Gastroesophageal sphincter (tissue), 4 donors: ENCODE measurements at places on chromosomes 3 and 15. TPM values are rescaled to one million over a fixed set of nuclear protein-coding genes. Genes with fewer than 3 reads are reported as not detected.

The PLSCR5 gene
- not detected for total RNA-seq

The SI gene
- not detected for total RNA-seq

The TMEM212 gene
- total RNA-seq = not detected

The GOLGA6D gene
- total RNA-seq = not detected

The CLDN16 gene
- not detected for total RNA-seq

The SLC2A2 gene
- not detected for total RNA-seq

The GPR176 gene
- total RNA-seq = 11.8 TPM

The C3orf52 gene
- total RNA-seq = 1.6 TPM

The ATP13A4 gene
- total RNA-seq = 2.3 TPM

The CACNA1D gene
- 4.2 TPM for total RNA-seq

The DLL4 gene
- total RNA-seq = 8.9 TPM

The MBD4 gene
- 19.1 TPM for total RNA-seq

The ZNF860 gene
- total RNA-seq = 0.08 TPM

The PP2D1 gene
- not detected for total RNA-seq

The ADAMTS9 gene
- total RNA-seq = 42.9 TPM

The CASR gene
- total RNA-seq = not detected

The CYP19A1 gene
- total RNA-seq = not detected

The C2CD4A gene
- total RNA-seq = 0.40 TPM

The HIGD2B gene
- not detected for total RNA-seq

The ATOSA gene
- total RNA-seq = 48.0 TPM

The KCNMB2 gene
- total RNA-seq = not detected

The SLC12A8 gene
- total RNA-seq = not detected

The LRRC31 gene
- total RNA-seq = not detected

The GOLGA8M gene
- not detected for total RNA-seq

The FAM81A gene
- 1.2 TPM for total RNA-seq

The GP9 gene
- not detected for total RNA-seq

The CCDC39 gene
- total RNA-seq = not detected

The GPR149 gene
- total RNA-seq = not detected

The ELL3 gene
- 6.6 TPM for total RNA-seq

The QARS1 gene
- total RNA-seq = 196 TPM

The KIF7 gene
- total RNA-seq = 19.3 TPM

The WDR93 gene
- total RNA-seq = not detected

The PPARG gene
- 3.9 TPM for total RNA-seq

The TRPM1 gene
- total RNA-seq = not detected

The DNASE1L3 gene
- not detected for total RNA-seq

The CHDH gene
- total RNA-seq = 13.1 TPM

The ADGRG7 gene
- total RNA-seq = not detected

The TNNC1 gene
- 1.9 TPM for total RNA-seq

The THAP10 gene
- 4.6 TPM for total RNA-seq

The PLA2G4D gene
- total RNA-seq = not detected

The ITIH4 gene
- 2.0 TPM for total RNA-seq

The CKMT1B gene
- total RNA-seq = 6.4 TPM

The ANKRD34C gene
- not detected for total RNA-seq

The LRRN1 gene
- total RNA-seq = 0.40 TPM

The ISG20 gene
- total RNA-seq = 2.5 TPM

The SKOR1 gene
- total RNA-seq = 0.67 TPM

The LTF gene
- 1.6 TPM for total RNA-seq

The WDR53 gene
- total RNA-seq = 5.6 TPM

The MAGI1 gene
- total RNA-seq = 40.8 TPM

The SLCO2A1 gene
- total RNA-seq = 7.8 TPM

The C3orf18 gene
- 27.9 TPM for total RNA-seq

The ECE2 gene
- total RNA-seq = 0.12 TPM

The ACOX2 gene
- total RNA-seq = 19.7 TPM

The NEDD4 gene
- 43.9 TPM for total RNA-seq

The FANCD2OS gene
- total RNA-seq = 0.77 TPM

The GP5 gene
- 0.31 TPM for total RNA-seq

The ARGFX gene
- not detected for total RNA-seq

The ZDHHC23 gene
- 2.8 TPM for total RNA-seq

The MCTP2 gene
- 10.3 TPM for total RNA-seq

The HDC gene
- total RNA-seq = 4.2 TPM
